ENCODE measurements at places on chromosomes 2 and 18.

GRCh38 chr2:179422037-179422643 is 157.5 kb upstream of the SESTD1 start:
- no peak for DNase-seq

- DNase-seq: no peak
Observed at GRCh38 chr2:3112131-3112530, 265.5 kb downstream of the EIPR1 start.

GRCh38 chr2:237195396-237196120 is 109.9 kb downstream of the COPS8 start:
- no peak for DNase-seq

- DNase-seq: no peak
Observed at GRCh38 chr2:28291811-28292440, 100.7 kb upstream of the FOSL2 start.

DNA sequence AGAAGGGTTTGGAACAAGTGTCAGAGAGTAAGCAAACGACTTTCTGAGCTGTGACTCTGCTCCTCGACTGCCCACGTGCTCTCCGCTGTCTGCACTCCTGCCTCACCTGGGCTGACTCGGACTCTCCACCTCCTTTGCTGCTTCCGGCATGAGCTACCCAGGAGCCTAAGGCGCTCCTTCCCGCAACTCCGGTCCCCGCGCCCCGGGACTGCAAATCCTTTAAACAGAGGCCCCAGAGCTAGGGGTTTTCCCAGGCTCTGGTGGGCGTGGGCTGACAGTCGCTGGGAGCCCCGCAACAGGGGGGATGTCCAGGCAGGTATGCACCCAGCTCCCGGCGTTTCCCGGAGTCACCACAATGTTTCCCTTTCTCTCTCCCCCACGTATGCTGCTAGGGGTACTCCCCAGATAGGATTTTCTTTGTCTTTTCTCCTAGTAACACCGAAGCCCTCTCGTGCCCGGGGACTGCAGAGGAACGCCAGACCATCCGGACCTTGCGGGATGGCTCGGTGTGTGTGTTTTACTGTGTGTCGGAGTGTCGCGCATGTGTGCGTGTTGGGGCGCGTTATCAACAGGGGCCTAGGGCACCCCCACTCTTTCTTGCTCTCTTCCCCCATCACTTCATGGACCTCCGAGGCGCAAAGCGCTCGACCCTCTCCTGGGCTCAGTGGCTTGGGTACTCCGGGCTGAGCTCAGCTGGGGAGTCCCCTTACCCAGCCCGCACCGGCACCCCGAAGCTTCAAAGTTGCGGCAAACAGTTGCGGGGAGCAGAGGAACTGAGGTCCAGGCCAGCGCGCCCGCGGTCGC is 691 bp upstream of the THSD7B start:
- no peak for DNase-seq

GRCh38 chr2:207865210-207865609 is 95.5 kb upstream of the FZD5 start:
- DNase-seq: no peak

DNA sequence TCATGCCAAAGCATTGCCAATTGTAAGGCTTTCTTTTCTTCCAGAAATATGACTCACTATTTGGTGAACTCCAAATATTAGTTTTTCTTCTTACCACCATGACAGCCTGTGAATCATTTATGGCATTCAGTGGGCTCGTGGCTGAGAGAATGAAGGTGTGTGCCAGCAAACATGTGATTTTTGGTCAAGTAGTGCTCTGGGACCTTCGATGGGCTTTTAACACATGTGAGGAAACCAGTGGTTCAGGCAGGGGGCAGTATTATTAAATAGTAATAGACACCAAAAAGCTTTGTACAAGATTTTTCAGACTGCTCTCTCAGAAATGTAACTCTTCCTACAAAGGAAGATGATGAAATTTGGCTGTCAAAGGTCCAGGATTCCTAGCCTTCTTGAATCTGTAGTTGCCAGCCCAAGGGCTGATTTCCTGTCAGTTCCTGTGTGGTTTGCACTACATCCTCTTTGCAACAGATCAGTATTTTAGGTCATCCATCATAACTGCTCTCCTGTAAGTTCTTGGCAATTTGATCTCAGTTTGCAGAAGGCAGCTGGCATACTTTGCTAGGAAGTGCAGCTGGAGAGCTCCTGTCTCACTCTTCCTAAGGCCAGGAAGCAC is 64.3 kb downstream of the BABAM2 start:
- DNase-seq: no peak
